Activated naive CD8-positive, alpha-beta T cell treated with anti-CD3 and anti-CD28 coated beads for 36 hours (primary cell): ENCODE measurements at places on chromosomes 4 and X. TPM values are rescaled to one million over a fixed set of nuclear protein-coding genes. Genes with fewer than 3 reads are reported as not detected.

DNA sequence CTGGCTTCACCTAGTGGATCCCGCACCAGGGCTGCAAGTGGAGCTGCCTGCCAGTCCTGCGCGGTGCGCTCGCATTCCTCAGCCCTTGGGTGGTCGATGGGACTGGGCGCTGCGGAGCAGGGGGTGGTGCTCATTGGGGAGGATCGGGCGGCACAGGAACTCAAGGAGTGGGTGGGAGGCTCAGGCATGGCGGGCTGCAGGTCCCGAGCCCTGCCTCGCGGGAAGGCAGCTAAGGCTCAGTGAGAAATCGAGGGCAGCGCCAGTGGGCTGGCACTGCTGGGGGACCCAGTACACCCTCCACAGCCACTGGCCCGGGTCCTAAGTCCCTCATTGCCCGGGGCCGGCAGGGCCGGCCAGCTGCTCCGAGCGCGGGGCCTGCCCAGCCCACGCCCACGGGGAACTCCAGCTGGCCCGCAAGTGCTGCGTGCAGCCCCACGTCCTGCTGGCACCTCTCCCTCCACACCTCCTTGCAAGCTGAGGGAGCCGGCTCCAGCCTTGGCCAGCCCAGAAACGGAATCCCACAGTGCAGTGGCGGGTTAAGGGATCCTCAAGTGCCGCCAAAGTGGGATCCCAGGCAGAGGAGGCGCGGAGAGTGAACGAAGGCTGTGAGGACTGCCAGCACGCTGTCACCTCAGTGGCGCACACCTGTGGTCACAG, 27.6 kb upstream of the PGRMC1 start:
- DNase-seq, result no peak
- H3K27ac ChIP-seq, result no peak overlapping the region
- no peaks in the 10 kb centered on the region for H3K36me3 ChIP-seq
- no peaks in the 10 kb centered on the region for H3K4me1 ChIP-seq

- H3K27ac ChIP-seq, result no peak overlapping the region
- H3K36me3 ChIP-seq, result no peaks in the 10 kb centered on the region
- no peak for DNase-seq
- peaks cover 3% of the 10 kb centered on the region for H3K27me3 ChIP-seq
- peak overlapping the region; percentile 42 for H3K4me3 ChIP-seq
Observed at GRCh38 chrX:53440101-53440500, 5.9 kb upstream of the HSD17B10 start.

- H3K4me1 ChIP-seq, result no peaks in the 10 kb centered on the region
- no peak for DNase-seq
- H3K36me3 ChIP-seq, result no peaks in the 10 kb centered on the region
- H3K4me3 ChIP-seq, result no peak overlapping the region
- H3K27ac ChIP-seq, result no peak overlapping the region
Observed at GRCh38 chrX:141642979-141643378, 53.5 kb downstream of the SPANXA2 start.

DNA sequence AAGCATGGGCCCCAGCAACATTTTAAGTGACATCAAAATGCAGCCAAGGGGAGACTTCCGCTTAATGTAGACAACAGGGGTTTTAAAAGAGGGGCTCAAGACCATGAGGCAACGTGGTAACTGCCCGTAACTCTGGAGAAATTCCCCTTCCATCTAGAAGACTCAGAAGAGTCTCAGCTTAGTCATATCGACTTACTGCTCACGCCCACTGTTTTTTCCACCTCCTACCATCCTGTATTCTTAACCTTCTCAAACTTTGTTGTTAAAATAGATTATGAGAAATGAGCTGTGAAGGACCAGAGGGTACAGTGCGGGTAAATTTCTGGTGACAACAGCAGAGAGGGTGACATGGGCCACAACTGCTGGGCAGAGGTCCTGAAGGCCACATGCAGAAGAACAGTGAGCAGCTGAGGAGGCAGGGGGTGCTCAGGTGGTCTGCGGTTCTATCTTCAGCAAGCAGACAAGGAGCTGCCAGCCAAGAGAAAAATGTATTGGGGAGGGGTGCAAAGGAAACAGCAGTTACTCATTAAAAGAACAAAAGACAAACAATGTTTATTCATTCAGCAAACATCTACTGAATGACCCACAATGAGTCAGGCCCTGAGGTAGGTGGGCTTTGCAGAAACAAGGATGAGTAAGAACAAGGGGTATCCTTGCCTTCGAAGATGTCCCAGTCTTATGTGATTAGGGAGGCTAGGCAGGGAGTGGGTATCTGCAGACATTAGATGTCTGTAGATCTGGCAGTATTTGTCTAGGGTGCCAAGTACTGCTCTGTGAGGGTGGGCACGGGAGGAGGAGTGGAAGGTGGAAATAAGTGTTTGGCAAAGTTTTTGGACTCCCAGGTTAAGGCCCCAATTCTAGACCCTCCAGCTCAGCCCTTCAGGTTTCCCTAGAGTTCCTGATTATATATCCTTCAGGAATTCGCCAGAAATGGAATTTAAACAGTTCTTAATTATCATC, 175.3 kb downstream of the TSPAN5 start:
- no peaks in the 10 kb centered on the region for H3K27me3 ChIP-seq
- peaks cover 59% of the 10 kb centered on the region for H3K4me1 ChIP-seq
- peak; percentile 48 for DNase-seq
- H3K27ac ChIP-seq, result peak overlapping the region; percentile 96
- peak overlapping the region; percentile 51 for H3K4me3 ChIP-seq
- H3K36me3 ChIP-seq, result peaks cover 39% of the 10 kb centered on the region

- DNase-seq, result no peak
- H3K4me3 ChIP-seq, result no peak overlapping the region
- no peaks in the 10 kb centered on the region for H3K27me3 ChIP-seq
- H3K4me1 ChIP-seq, result peaks cover 14% of the 10 kb centered on the region
Observed at GRCh38 chr4:37689353-37690095, 3.3 kb upstream of the RELL1 start.

PASD1 gene
- not detected for total RNA-seq
